ENCODE measurements at places on chromosomes 7 and 10. TPM values are rescaled to one million over a fixed set of nuclear protein-coding genes. Genes with fewer than 3 reads are reported as not detected.

TMEM209 gene
- total RNA-seq: 16.2 TPM

ERVW-1 gene
- not detected for total RNA-seq

LLCFC1 gene
- total RNA-seq: not detected

LMBR1 gene
- 53.0 TPM for total RNA-seq

CCDC3 gene
- total RNA-seq: 0.21 TPM

CAMK1D gene
- total RNA-seq: 11.0 TPM

KIAA1217 gene
- total RNA-seq: 0.21 TPM

GIMAP1 gene
- 10.0 TPM for total RNA-seq

C7orf57 gene
- not detected for total RNA-seq

HTRA1 gene
- total RNA-seq: 2.2 TPM

MNX1 gene
- total RNA-seq: not detected

TMEM229A gene
- total RNA-seq: not detected

SPDYE16 gene
- 0.10 TPM for total RNA-seq

PAX4 gene
- total RNA-seq: not detected

AKR1C8 gene
- total RNA-seq: 0.42 TPM

FAM25G gene
- not detected for total RNA-seq

MEOX2 gene
- total RNA-seq: not detected

CTAGE4 gene
- 2.0 TPM for total RNA-seq

ASAH2 gene
- total RNA-seq: 0.21 TPM

FXYD4 gene
- total RNA-seq: not detected

FBXL13 gene
- total RNA-seq: 1.9 TPM

CPA2 gene
- total RNA-seq: not detected

NEUROD6 gene
- not detected for total RNA-seq

TMUB1 gene
- total RNA-seq: 20.0 TPM

LRIT1 gene
- not detected for total RNA-seq

HABP2 gene
- total RNA-seq: not detected

RET gene
- 0.63 TPM for total RNA-seq

CTAGE8 gene
- total RNA-seq: 0.73 TPM

PTCD1 gene
- 3.1 TPM for total RNA-seq

GJD4 gene
- not detected for total RNA-seq

CPN1 gene
- not detected for total RNA-seq

FAM237B gene
- total RNA-seq: not detected

PHYHIPL gene
- 0.10 TPM for total RNA-seq

BEND7 gene
- 0.31 TPM for total RNA-seq

THSD7A gene
- 0.10 TPM for total RNA-seq

DYNC1I1 gene
- 0.10 TPM for total RNA-seq

SVOPL gene
- 0.21 TPM for total RNA-seq

SLC4A2 gene
- total RNA-seq: 9.4 TPM
